ENCODE measurements at places on chromosomes 3 and 15.

DNA sequence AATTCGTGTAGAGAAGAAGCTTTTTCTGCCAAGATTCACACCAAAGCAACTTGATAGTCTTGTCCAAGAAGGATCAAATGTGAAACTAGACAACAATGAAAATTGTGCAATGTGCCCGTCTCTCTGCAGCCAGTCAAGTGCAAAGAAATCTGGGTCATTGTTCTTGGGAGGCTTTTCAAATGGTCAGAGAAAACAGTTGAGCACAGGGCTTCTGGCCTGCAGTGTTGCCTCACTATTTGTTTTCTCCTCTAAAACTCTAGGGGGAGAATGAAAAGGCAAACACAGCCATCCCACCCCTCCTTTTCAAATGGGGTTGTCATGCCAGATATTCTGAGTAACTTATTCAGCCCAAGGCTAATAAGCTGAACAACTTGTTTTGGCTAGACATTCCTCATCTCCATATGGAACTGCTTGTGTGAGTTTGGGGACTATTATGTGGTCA lies 417.6 kb upstream of the CDIN1 start:
- no peak for DNase-seq

DNA sequence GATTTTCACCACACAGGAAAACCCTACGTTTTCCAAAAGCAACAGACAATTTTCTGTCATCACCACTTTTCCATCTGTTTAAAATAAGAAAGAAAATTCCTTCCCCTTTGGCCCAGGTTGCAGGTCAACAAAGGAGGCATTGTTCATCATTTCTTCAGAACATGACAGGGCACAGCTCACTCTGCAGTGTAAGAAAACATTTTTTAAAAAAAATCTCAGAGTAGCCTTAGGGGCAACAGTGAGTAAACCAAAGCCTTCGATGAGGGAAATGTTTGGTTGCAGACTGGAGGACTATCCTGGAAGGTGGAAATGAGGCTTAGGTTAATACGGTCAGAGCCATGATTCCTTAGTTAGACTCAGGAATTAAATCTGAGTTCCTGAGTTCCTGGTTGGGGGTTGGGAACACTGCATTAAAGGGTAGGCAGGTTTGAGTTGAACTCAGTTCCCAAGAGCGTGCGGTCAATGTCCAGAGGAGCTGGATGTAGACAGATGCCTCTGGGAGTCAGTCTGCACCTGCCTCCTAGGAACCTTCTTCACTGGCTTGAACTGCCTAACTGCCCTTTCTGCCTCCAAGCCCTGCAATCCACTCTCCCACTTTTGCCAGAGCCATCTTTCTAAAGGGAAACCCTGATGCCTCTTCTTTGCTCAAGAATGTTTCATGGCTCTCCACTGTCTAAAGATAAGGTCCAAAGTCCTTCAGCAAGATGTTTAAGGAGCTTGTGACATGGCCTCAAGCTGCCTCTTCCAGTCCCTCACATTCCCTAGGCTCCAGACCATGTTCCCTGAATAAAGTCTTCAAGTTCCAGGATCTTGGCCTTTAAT lies 3.3 kb upstream of the HES1 start:
- DNase-seq = no peak

- DNase-seq = no peak
These were observed 27.2 kb upstream of the WDR5B start for GRCh38 chr3:122443090-122443489.

- no peak for DNase-seq
These were observed 30.1 kb upstream of the HCN4 start for GRCh38 chr15:73398861-73399260.

GRCh38 chr15:40944510-40945296 lies 8.6 kb upstream of the CHAC1 start:
- DNase-seq = no peak

- no peak for DNase-seq
These were observed 129.6 kb downstream of the FOXP1 start for GRCh38 chr3:71453822-71454511.

DNA sequence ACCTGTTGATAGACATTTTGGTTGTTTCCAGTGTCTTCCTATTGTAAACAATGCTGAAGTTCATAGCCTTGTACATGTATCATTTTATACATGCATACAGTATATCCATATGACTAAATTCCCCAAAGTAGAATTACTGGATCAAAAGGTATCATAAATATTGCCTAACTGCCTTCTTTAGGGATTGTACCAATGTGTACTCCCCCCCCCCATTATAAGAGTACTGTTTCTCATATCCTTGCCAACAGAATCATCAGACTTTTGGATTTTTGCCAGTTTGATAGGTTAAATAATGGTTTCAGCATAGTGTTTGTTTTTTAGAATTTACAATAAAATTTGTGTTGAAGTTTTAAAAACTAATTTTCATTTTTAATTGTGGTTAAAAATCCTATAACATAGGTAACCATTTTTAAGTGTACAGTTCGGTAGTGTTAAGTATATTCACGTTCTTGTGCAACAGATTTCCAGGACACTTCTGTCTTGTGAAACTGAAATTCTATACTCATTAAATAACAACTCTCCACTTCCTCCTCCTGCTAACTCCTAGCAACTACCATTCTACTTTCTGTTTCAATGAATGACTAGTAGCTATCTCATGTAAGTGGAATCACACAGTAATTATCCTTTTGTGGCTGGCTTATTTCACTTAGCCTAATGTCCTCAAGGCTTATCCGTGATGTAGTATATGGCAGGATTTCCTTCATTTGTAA lies 30.8 kb upstream of the MAP3K13 start:
- DNase-seq = peak; percentile 96

- DNase-seq = no peak
These were observed 133.1 kb downstream of the CPNE4 start for GRCh38 chr3:131901686-131902085.

- no peak for DNase-seq
These were observed 98.1 kb upstream of the STRIT1 start for GRCh38 chr3:155391551-155391958.

- no peak for DNase-seq
These were observed 42.5 kb upstream of the KPNA4 start for GRCh38 chr3:160607826-160608225.

GRCh38 chr3:124812291-124813265 lies 74.6 kb downstream of the ITGB5 start:
- DNase-seq = no peak

DNA sequence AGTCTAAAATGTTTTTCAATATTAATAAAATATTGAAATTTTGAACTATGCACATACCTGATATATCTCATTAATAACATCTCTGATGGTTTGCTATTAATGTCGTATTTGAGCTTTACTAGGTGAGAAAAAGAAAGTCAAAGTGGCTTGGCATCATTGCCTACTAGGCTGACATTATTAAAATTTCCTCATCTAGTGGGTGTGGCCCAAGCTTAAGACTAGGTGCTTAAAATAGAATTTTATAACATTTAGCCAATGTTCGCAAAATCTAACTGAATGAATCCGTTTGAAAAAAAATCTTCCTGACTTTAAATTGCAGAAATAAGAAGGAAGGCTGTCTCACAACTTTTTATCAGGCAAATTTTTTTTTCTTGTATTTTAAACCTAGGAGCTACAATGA lies 46.1 kb downstream of the ABI3BP start:
- DNase-seq = no peak

GRCh38 chr3:172259111-172259541 lies 189.1 kb downstream of the GHSR start:
- no peak for DNase-seq

DNA sequence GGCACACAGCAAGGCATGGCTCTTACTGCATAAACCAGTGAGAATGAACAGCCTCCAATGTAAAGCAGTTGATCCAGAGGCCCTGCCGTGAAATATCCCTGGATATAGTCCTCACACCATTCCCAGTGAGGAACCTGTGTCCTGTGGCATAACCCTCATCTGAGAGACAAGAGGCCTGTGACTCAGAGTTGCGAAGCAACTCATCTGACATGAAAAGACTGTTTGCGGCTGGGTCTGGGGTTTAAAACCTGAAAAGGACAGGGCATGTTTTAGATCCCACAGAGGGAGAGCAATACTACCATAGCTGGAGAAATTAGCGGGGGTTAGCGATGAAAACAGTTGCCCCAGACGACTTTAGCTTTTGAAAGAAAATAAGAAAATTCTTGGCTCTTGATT lies 165.3 kb upstream of the BHLHE40 start:
- no peak for DNase-seq

DNA sequence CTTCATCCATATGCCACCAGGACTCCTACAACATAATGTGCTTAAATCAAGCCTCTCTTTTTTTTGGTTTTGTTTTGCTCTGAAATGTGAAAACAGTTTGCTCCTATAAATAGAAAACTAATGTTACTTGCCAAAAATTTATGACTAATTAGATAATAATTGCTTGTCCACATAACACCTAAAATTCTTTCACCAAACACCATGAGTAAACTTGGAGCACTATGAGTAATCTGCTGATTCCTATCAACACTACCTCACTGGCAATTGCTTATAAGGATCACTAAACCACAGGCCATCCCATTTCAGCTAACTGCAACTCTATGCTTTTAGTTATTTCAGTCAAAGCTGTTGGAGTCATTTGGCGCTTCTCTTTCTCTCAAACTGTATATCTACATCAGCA lies 252.7 kb downstream of the EPHA3 start:
- DNase-seq = no peak

- no peak for DNase-seq
These were observed 41.4 kb upstream of the SPATA12 start for GRCh38 chr3:57019057-57019456.

- DNase-seq = no peak
These were observed 24.9 kb downstream of the ALS2CL start for GRCh38 chr3:46668591-46668990.

DNA sequence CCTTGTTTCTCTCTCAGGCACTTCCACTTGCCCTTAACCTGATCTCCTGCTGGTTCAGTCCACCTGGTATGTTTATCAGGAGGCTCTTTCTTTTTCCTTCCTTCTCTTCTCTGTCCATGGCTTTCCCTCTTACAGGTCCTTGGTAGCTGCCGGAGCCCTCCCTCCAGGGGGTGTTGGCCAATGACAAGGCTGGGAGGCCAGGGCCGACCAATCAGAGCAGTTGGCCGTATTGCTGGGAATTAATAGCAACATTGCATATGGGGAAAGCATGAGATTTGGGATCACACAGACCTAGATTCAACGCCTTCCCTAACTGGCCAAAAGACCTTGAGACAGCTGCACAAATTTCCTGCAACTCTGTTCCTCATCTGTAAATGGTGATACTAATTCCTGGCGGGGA lies 62.4 kb downstream of the CEMIP start:
- DNase-seq = no peak

DNA sequence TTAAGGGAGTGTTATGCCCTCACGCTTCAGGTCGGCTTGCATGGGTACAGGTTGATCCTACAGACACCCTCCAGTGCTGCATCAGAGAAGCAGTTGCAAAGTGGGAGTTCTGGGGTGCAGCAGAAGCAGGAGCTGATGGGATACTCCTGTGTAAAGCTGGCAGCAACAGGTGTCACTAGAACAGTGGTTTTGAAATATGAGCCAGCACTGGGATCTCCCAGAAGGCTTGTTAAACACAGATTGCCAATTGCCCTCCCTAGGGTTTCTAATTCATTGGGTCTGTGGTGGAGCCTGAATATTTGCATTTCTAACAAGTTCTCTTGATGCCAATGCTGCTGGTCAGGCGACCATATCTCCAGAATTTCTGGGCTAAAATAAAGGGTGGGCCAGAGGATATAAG lies 350.4 kb downstream of the CLSTN2 start:
- DNase-seq = peak; percentile 16

GRCh38 chr3:128936341-128936740 lies 56.9 kb downstream of the ACAD9 start:
- DNase-seq = no peak

- DNase-seq = no peak
These were observed 268.3 kb upstream of the PDZRN3 start for GRCh38 chr3:73893089-73893488.

DNA sequence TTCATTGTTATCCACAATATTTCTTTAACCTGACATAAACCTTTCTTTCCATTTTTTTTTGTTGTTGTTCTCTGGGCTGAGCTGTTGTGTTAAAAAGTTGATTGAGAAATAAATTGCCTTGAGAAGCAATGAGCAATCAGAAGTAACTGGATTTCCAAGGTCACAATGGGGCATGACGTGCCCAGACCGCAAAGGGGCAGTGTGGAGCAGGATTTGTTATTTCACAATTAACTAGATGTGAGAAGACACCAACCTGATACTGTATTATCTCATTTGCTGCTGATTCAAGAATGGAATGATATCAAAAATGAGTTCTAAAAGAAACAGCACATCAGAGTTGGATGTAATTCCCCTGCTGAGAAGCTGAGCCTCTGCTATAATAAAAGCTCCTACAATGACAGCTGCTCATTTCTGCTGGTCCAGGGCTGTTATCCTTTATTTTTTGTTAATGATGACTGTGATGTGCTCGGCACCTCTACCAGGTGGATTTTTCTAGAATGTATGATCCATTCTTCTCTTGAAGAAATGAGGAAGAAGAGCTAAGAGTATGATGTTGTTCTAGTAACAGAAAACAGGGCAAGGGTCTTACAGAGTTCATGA lies 28.1 kb downstream of the CPNE4 start:
- DNase-seq = no peak

DNA sequence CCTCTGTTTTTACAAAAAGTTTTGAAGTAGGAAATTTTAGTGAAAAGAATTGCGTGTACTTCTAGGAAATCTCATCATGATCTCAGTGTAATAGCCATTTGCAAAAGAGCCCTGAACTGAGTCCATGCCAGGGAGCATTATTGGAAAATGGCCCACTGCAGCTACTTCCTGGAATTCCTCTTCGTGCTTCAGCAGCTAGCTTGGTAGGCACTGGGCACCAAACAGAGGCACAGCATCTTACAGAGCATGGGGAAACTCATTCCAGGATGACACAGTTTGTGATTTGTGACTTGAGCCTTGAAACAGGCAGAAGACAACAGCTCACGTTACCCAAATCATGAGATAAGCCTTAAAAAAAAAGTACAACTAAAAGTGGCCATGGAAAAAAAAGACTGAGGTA lies 179.1 kb downstream of the WDR72 start:
- DNase-seq = no peak

GRCh38 chr15:42800731-42801474 lies 64.0 kb upstream of the CDAN1 start:
- DNase-seq = no peak

- no peak for DNase-seq
These were observed 8.2 kb downstream of the SLC2A2 start for GRCh38 chr3:171018156-171018935.

DNA sequence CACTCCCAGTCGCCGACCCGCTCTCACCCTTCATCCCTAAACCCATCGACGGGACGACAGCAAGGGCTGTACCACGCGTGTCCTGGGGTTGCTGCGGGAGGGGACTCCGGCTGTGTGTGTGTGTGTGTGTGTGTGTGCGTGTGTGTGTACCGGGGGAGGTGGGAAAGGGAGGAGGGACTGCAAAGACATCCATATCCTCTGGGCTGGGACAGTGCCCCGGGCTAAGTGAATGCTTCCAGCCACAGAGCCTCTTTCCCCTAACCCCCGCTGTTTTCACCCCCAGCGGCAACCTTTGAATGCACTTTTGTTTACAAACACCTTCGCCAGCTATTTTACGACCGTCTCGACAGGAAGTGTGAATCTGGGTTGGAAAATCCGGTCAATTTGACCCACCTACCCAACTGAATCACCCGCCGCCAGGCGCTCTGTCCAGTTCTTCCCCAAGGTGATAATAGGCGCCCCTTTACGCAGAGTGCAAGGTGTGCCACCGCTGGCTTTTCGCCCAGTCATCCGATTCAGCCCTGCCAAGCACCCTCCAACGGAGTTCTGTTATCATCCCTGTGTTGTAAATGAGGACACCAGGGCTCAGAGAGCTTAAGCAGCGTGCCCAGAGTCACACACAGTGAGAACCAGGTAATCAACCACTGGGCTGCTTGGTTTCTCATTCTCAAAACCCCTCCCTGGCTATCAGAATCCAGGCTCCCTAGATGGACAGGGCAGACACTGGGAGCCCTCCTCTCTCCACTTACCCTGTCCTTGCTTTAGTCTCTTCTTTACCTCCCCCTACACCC lies 739 bp upstream of the AMOTL2 start:
- peak; percentile 94 for DNase-seq

Data from NCI-H1105 treated with DMSO at 0.1 percent for 48 hours (cell line).